ENCODE measurements at places on chromosomes 6 and 20.

DNA sequence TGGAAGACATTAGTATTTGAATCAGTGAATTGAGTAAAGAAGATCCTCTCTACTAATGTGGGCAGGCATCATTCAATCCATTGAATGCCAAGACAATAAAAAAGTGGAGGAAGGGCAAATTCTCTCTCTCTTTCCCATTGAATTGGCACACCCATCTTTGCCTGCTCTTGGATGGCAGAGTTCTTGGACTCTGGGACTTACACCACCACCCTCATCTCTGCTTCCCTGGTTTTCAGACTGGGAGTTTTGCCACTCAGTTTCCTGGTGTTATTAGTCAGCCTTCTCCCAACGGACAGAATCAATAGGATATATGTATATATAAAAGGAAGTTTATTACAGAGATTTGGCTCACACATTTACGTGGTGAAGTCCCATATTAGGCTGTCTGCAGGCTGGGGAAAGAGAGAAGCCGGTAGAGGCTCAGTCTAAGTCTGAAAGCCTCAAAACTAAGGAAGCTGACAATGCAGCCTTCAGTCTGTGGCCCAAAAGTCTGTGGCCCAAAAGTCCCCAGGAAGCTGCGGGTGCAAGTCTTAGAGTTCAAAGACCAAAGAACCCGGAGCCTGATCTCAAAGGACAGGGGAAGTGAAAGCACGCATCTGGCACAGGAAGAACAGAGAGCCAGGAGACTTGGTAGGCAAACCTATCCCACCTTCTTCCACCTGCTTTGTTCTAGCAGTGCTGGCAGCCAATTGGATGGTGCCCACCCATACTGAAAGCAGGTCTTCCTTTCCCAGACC lies 64.4 kb downstream of the SMPDL3A start:
- no peak for DNase-seq

DNA sequence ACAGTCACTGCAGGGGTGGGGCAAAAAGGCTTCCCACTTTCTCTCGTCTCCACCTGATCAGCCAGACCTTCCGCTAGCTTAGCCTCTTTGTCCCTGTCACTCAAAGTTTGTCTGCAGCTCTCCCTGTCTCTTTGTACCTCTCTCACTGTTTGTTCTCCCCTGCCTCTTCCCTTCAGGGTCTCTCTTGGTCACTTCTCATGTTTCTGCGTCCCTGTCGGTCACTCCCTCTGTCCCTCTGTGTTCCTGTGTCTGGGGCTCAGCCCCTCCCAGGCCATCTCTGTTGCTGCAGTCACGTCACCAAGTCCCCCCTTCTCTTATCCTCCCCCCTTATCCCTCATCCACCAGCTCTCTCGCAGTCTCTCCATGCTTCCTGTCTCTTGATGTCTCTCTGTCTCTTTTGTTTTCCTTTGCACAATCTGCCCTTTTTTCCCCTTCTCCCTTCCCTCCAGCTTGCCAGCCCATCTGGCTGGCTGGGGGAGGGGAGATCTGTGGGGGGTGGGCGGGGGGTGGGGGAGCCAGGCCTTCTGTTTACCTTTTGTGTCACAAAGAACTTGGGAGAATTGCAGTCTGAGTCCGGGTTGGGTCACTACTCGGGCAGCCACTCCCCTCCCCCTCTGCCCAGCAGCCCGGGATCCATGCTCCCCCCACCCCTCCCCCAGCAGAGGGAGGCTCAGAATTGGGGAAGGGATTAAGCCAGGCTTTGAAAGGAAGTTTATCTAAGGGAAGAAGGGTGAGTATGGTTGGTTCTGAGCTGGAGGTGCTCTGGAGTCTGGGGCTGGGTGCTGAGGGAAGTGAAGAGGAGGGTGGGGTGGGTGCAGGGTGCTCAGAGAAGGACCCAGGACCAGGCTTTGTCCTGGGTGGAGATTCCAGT lies 32.3 kb downstream of the FOXP4 start:
- no peak for DNase-seq

DNA sequence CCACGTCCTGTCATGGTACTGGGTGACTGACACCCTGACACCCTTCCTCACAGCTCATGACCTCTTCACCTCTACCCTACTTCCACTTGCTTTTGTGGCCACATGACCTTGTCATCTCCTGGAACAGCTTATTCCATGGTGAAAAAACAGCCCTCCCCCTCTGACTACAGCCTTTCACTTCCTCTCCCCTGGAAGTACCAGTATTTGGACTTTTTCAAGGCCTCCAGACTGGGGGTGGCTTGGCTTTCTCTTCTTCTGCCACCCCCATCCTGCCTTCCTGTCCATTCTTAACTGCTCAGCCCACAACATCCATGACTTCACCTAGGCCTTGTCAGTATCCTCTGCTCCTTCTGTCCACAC lies 168.4 kb downstream of the CARMIL1 start:
- DNase-seq, result peak; percentile 93

DNA sequence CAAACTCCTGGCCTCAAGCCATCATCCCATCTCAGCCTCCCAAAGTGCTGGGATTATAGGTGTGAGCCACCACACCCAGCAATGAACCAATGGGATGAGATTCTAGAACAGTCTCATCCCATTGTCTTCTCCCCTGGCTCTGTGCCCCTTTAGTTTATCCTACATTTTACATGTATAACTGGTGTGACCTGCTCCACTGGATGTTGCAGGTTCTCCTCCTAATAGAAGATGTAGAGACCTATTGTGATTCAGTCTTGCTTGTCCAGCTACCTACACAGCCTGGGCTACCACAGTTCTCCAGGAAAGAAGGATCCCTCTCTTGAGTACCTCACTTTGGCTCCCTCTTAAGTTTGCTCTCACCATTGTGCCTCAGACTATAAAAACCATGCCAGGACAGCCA lies 2.0 kb upstream of the FKBPL start:
- no peak for DNase-seq

DNA sequence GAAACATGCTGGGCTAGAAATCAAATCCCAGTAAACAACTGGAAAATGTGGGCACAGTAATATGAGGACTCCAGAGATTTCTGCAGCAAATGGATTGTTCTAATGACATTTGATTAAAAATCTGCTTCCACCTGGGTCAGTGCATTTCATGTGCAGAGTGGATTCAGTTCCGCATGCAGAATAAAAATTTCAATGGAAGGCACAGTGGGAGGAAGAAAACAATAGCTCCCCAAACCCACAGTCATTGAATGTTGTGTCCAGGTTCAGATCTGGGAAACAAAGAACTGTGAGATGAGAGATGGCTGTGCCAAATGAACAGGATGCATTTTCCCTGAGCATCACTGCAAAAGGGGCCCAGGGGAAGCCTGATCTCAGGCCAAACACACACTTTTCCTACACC lies 403.1 kb downstream of the BTBD9 start:
- no peak for DNase-seq

DNA sequence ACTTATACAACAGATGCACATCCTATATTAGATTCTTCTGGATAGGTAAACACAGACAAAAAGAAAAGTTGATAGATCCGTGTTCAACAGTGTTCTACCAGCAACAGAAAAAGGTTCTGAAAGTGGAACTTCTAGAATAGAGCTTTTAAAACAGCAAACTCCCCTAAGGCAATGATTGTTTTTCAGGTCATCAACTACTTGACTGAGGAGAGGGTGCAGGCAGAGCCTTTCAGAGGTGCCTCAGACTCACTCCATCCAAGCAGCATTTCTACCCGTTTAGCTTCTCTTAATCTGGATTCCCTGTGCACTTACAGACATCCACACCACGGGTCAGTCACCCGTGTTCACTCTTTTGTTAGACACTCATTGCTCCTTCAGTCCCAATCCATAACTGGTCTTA lies 28.9 kb downstream of the FYN start:
- DNase-seq, result no peak

DNA sequence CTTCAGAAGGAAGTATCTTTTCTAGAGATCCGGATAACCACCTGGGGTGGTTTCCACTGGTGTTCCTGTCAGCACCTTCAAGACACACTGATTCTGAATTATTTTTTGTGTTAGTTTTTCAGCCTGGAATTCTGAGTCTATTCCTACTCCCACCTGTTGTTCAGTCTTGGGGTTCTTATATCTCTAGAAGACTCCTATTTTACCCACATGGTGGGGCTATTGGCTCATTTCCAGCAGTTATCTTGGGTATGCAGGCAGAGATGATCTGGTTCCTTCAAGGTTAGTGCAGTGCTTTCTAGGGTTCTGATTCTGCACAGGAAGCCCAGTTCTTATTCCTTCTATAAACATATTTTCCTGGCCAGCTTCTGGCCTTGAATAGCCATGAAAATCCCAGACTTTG lies 175.6 kb upstream of the PDE7B start:
- DNase-seq, result peak; percentile 52

DNA sequence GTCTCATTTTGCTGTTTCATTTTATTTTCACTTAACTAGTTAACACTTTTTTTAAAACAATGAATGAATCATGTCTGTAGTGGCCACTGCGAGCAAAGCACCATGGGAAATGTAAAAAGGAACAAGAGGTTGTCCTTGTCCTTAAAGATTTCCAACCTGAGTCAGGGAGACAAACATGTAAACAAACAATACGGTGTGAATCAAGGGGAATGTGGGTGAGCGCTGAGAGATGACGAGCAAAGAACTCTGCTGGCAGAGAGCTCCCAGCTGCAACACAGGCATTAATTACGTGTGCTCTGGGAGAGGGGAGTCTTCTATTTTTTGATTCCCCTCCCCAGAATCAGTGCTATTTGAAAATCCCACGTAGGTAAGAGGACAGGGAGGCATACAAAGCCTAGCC lies 84.3 kb downstream of the ATXN1 start:
- DNase-seq, result no peak

- peak; percentile 65 for DNase-seq
Observed at GRCh38 chr6:31068669-31069340, 43.6 kb downstream of the C6orf15 start.

- no peak for DNase-seq
Observed at GRCh38 chr6:5073992-5074391, 11.1 kb upstream of the PPP1R3G start.

GRCh38 chr6:83432636-83433035 lies 1.8 kb upstream of the ME1 start:
- DNase-seq, result no peak

GRCh38 chr20:4101271-4101670 lies 85.9 kb upstream of the RNF24 start:
- DNase-seq, result no peak
